ENCODE measurements at places on chromosomes 5 and 9.
A peak's percentile ranks its signal among the peaks of the same experiment; 100 is the strongest.

GRCh38 chr5:152259702-152260101, 145.4 kb downstream of the NMUR2 start:
- H3K4me1 ChIP-seq: no peaks in the 10 kb centered on the region
- H3K27ac ChIP-seq: no peak overlapping the region
- no peak overlapping the region for H3K4me3 ChIP-seq

DNA sequence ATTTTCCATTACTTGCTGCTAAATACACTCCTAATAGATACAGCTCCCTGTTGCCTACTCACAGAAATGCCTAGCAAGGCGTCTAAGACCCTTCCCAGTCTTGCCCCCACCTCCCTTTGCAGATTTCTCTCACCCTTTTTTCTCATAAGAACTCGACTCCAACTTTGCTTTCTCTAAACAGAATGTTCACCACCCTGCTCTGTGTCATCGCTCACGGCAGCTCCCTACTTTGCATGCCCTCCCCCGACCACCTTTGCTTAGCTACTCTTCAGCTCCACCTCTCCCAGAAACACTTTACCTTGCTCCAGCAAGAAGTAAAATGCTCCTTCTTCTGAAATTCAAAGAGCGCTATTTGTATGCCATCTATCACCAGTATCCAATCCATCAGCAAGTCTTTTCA, 15.2 kb upstream of the PPP1R2B start:
- no peak for DNase-seq
- no peaks in the 10 kb centered on the region for H3K36me3 ChIP-seq

DNA sequence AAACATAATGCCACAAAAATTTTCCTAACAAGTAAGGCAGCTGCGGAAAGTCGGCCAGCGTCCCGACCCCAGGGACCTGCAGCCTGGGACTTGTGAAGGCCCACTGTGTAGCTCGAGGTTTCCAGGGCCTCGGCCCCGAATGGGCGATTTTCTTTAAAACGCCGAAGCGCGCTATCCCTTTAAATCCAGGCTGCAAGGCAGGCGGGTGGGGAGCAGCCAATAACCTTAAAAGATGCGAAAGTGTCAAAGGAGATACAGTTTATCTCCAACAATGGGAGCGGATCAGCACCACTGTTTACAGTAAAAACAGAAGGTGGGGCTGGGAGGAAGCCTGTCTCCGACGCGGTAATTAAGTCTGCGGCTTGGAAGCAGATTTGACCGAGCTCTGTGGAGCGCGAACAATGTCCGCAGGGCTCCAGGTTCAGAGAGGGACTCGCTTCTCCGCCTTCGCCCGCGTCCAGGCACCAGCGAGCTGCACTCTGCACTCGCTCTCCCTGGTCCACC, 1.7 kb upstream of the ZSWIM6 start:
- no peaks in the 10 kb centered on the region for H3K36me3 ChIP-seq
- no peak for DNase-seq
- no peaks in the 10 kb centered on the region for H3K27me3 ChIP-seq
- H3K27ac ChIP-seq: peak overlapping the region; percentile 95

DNA sequence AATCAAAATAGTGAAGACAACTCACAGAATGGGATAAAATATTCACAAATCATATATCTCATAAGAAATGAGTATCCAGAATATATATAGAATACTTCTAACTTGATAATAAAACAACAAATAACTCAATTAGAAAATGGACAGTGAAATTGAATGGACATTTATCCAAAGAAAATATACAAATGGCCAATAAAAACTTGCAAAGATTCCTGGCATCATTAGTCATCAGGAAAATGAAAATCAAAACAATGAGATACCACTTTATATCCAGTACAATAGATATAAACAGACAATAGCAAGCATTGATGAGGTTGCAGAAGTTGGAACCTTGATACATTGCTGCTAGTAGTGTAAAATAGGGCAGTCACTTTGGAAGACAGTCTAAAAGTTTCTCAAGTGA, 12.8 kb upstream of the TLR4 start:
- no peaks in the 10 kb centered on the region for H3K4me1 ChIP-seq
- H3K36me3 ChIP-seq: no peaks in the 10 kb centered on the region
- H3K27ac ChIP-seq: no peak overlapping the region
- H3K27me3 ChIP-seq: no peaks in the 10 kb centered on the region

GRCh38 chr5:168177831-168178450, 113.5 kb upstream of the WWC1 start:
- H3K4me3 ChIP-seq: no peak overlapping the region
- no peaks in the 10 kb centered on the region for H3K36me3 ChIP-seq
- DNase-seq: no peak
- no peaks in the 10 kb centered on the region for H3K27me3 ChIP-seq

DNA sequence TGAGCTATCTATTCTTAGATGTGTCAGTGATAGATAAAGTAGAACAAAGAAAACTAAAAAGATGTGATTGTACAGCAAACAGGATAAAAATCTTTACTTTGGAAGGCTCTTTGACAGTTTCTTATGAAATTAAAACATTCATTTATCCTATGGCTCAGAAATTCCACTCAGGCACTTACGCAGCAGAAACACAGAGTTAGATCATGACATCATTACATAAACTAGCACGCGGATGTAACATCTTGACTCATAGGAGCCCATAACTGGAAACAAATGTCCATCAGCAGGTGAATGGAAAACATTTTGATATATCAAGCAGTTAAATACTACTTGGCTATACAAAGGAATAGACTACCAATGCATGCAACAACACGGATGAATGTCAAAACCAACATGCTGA, 45.3 kb downstream of the ICE1 start:
- H3K27me3 ChIP-seq: no peaks in the 10 kb centered on the region
- no peak for DNase-seq
- H3K36me3 ChIP-seq: peaks cover 36% of the 10 kb centered on the region
- H3K4me3 ChIP-seq: no peak overlapping the region

DNA sequence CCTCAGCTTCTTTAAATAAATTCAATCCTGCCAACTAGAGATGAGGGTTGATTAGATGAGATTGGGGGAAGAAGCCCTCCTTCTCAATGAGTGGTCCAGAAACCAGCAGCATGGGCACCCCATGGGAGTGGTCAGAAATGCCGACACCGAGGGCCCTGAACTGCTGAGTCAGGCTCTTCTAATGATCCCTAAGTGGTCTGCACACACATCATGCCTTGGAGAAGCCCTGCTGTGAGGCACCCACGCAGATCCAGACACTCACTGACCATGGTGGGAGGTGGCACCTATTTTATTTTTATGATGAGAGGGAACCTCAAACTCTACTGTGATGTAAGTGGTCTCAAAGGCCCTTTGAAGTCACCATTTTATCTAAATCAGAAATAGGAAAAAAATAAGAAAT, 72.3 kb upstream of the BOD1 start:
- no peak for DNase-seq
- H3K27me3 ChIP-seq: no peaks in the 10 kb centered on the region
- no peaks in the 10 kb centered on the region for H3K4me1 ChIP-seq
- peak overlapping the region; percentile 57 for H3K27ac ChIP-seq
- H3K4me3 ChIP-seq: no peak overlapping the region
- H3K36me3 ChIP-seq: no peaks in the 10 kb centered on the region

DNA sequence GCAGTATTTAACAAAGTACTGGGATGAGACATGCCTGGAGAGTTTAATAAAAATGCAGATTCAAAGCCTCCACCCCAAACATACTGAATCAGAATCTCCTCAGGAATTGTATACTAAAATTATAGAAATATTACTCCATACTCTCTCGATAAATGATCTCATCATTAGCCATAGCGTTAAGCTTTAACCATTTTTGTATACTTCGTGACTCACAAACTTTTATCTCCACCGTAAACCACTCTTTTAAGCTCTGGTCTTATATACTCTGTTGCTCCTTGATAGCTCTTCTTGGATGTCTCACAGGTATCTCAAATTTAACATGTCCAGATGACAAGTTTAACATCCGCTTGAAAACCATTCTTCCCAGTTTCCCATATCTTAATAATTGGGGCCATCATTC, 327.8 kb downstream of the ADGRV1 start:
- no peaks in the 10 kb centered on the region for H3K4me1 ChIP-seq
- H3K27me3 ChIP-seq: no peaks in the 10 kb centered on the region
- no peak for DNase-seq
- H3K36me3 ChIP-seq: no peaks in the 10 kb centered on the region

GRCh38 chr5:37211661-37212060, 37.5 kb downstream of the CPLANE1 start:
- peaks cover 47% of the 10 kb centered on the region for H3K36me3 ChIP-seq
- DNase-seq: no peak
- no peaks in the 10 kb centered on the region for H3K4me1 ChIP-seq
- no peak overlapping the region for H3K27ac ChIP-seq
- H3K4me3 ChIP-seq: no peak overlapping the region

- no peaks in the 10 kb centered on the region for H3K4me1 ChIP-seq
- no peak overlapping the region for H3K4me3 ChIP-seq
- no peak overlapping the region for H3K27ac ChIP-seq
- H3K36me3 ChIP-seq: peaks cover 12% of the 10 kb centered on the region
Observed at GRCh38 chr9:99011161-99011709, 67.5 kb downstream of the COL15A1 start.

DNA sequence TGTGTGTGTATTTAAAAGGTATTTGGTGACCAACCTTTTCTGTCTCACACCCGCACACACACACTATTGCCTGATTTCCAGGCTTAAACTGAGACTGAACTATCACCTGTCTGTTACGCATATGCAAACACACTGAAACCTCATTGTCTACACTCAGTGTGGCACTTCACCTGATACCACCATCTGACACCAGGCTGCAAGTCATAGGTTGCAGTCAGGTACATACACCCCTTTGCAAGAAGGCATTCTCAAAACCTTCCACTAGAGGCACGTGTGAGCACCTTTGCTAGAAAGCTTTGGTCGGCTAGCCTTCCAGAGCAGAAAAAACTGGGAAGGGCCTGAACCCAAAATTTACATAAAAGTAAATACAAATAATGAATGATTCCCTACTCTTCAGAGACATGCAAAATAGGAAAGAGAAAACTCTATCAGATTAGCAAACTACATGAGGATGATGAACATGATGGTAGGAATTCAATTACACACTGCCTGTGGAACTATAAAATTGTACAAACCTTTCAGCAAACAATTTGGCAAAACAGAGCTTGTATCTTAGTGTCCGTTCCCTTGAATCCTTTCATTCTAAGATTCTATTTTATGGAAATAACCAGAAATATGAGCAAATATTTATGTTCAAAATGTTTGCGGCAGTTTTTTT, 5.9 kb upstream of the FOXD1 start:
- no peaks in the 10 kb centered on the region for H3K36me3 ChIP-seq
- peaks cover 28% of the 10 kb centered on the region for H3K27me3 ChIP-seq
- no peak overlapping the region for H3K27ac ChIP-seq
- H3K4me3 ChIP-seq: no peak overlapping the region

GRCh38 chr9:137251490-137252268, 593 bp downstream of the STPG3 start:
- no peak for DNase-seq
- peaks cover 36% of the 10 kb centered on the region for H3K4me1 ChIP-seq
- no peak overlapping the region for H3K4me3 ChIP-seq
- H3K27me3 ChIP-seq: no peaks in the 10 kb centered on the region
- H3K36me3 ChIP-seq: peaks cover 3% of the 10 kb centered on the region

DNA sequence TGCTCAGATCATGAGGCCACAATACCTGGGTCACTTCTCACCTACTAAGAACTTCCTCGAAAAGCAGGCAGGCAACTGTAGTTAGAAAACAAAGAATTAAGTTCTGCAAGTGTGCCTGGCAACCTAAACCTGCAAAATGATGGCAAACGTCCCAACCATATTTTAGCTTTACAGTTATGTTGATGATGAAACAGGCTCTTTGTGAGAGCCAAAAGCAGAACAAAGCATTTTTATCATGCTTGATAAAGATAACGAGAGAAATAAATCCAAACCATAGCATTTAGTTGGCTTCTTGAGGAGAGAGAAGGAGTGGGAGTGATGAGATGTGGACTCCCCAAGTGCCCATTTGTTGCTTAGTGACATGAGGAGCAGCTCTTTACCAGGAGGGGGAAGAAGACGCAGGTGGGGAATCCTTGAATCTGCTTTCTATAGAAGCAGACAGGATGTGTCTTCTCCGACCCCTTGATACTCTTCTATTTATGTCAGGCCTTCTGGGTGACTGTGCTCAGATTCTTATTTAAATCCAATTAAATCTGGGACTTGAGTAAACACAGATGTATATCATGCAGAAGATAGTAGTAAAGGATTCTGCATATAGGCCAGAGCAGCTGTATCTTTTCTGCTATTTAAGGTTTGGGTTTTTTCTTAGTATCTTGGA, 221.2 kb downstream of the TMEM167A start:
- H3K4me1 ChIP-seq: peaks cover 8% of the 10 kb centered on the region
- H3K27me3 ChIP-seq: no peaks in the 10 kb centered on the region
- no peaks in the 10 kb centered on the region for H3K36me3 ChIP-seq
- no peak overlapping the region for H3K4me3 ChIP-seq
- no peak for DNase-seq

DNA sequence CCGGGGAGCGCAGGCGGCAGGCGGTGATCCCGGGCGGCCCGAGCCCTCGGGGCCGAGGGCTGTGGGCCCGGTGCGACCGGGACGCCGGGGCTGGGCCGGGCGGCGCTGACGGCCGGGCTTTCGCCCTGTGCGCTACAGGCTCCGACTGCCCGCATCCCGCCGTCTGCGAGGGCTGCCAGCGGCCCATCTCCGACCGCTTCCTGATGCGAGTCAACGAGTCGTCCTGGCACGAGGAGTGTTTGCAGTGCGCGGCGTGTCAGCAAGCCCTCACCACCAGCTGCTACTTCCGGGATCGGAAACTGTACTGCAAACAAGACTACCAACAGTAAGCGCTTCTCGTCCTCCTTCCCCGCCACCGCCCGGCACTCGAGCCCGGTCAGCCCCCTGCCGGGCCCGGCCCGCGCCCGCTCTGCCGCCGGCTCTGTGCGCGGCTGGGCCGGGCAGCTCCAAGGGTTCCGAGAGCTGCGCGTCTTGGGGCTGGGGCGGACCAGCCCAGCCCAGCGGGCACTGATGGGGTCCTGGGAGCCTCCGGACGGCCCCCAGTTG, 1.6 kb downstream of the LMX1B start:
- no peaks in the 10 kb centered on the region for H3K36me3 ChIP-seq
- no peak overlapping the region for H3K27ac ChIP-seq
- DNase-seq: peak; percentile 72
- no peaks in the 10 kb centered on the region for H3K4me1 ChIP-seq
- H3K4me3 ChIP-seq: peak overlapping the region; percentile 26

GRCh38 chr5:40981420-40981819, 72.1 kb downstream of the C7 start:
- DNase-seq: no peak
- no peak overlapping the region for H3K27ac ChIP-seq
- no peaks in the 10 kb centered on the region for H3K27me3 ChIP-seq

GRCh38 chr9:126020836-126021235, 273.7 kb downstream of the PBX3 start:
- DNase-seq: no peak
- H3K27me3 ChIP-seq: no peaks in the 10 kb centered on the region
- H3K4me3 ChIP-seq: no peak overlapping the region
- H3K4me1 ChIP-seq: no peaks in the 10 kb centered on the region
- H3K36me3 ChIP-seq: no peaks in the 10 kb centered on the region

GRCh38 chr9:109068764-109069163, 51.0 kb downstream of the TMEM245 start:
- no peak overlapping the region for H3K27ac ChIP-seq
- no peak for DNase-seq
- H3K36me3 ChIP-seq: peaks cover 78% of the 10 kb centered on the region
- H3K27me3 ChIP-seq: no peaks in the 10 kb centered on the region

Measured in right atrium auricular region (tissue), 2 donors.